ENCODE measurements at places on chromosomes 16 and 17. TPM values are rescaled to one million over a fixed set of nuclear protein-coding genes. Genes with fewer than 3 reads are reported as not detected.

The NT5M gene
- polyA plus RNA-seq: 4.1 TPM

The RCVRN gene
- 0.19 TPM for polyA plus RNA-seq

The PRSS27 gene
- 0.25 TPM for polyA plus RNA-seq

GRCh38 chr16:79595231-79595641, 5.3 kb downstream of the MAF start:
- no peak for DNase-seq

DNA sequence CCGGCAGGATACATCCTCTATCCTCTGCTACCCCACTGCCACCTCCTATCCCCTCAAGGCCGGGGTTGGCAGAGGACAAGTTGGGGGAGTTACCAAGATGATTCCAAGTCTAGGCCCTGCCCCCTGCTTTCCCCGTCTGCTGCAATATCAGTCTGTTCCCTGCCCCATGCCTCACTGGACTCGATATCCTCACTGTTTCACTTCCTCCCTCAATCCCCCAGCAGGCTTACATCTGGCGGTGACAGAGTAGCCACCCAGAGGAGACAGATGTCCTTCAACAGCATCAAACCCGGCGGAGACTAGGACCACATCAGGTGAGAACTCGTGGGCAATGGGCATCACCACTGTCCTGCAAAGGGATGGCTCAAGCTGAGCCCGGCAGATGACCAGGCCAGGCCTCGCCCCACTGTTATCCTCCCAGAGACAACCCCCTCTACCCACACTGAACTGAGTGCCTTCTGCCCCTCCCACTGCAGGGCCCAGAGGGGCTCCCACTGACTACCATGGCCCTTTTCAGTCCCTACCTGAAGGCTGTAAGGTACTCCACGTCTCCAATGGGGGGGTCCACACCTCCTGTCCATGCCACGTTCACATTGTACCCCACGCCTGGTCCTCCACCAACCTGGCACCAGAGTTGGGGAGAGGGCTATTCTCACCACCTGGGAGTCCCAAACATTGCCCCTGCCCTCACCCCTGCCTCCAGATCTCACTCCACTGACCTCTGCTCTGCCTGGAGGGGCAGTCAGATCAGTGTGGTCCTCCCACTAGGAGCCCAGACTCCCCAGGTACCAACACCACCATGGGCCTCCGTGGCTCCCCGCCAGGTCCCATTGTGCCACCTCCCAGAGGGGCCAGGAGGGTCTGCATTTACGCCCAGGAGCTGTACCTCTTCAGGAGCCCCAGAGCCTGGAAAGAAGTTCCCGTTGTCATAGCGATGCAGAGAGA, 9.6 kb downstream of the G6PC3 start:
- DNase-seq: no peak

DNA sequence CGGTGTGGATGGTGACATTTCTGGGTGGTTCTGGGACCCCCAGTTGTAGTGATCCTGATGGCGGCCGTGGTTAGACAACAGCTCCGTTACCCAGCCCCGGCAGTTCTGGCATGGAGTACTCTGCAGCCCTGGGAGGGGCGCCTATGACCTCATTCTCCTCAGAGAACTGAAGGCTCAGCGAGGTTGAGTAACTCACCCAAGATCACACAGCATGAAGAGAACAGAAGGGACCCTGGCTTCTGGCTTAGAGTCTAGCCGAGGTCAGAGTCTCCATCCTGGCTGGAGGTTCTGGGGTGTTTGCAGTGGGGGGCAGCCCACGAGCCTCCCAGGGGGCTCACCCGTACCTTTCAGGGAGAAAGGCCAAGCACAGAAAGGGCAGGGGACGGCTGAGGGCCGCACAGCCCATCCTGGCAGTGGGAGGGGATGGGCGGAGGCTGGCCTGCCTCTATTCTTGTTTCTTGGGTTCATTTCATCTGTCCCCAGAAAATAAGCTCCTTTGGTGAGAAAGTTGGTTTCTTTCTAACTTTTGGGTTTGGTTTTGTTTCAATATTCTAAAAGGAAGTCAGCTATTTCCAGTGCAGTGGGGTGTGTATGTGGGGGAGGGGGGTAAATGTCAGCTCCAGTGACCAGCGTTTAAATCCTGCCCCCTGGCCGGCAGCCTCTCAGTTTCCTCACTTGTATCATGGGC, 13.2 kb downstream of the ZFPM1 start:
- DNase-seq: no peak

The HSD11B2 gene
- 0.26 TPM for polyA plus RNA-seq

GRCh38 chr17:74633326-74633725, 9.8 kb upstream of the CD300E start:
- no peak for DNase-seq

- no peak for DNase-seq
These were observed 25.0 kb upstream of the KCNJ2 start for GRCh38 chr17:70144260-70144846.

The ZNF319 gene
- polyA plus RNA-seq: 5.6 TPM

The KATNIP gene
- polyA plus RNA-seq: 5.8 TPM

DNA sequence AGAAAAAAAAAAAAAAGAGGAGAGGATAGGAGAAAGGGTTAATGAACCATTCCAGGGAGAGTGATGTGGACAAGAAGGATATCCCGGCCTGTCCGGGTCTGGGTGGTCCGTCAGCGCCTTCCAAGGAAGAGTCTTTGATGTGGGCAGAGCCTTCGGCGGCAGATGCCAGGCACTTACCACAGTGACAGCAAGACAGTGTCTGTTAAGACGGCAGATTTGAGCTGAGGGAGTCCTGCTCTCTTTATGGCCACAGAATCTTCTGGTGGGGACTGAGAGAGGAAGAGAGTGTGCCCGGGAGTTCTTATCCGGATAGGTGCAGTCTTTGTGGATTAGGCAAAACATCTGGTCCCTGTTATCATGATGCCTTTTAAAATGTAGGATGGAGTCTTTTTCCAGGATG, 95.2 kb downstream of the ZDHHC7 start:
- DNase-seq: no peak

- no peak for DNase-seq
These were observed 4.2 kb upstream of the SREBF1 start for GRCh38 chr17:17840751-17841591.

- DNase-seq: no peak
These were observed 91.4 kb upstream of the SALL1 start for GRCh38 chr16:51242296-51242994.

GRCh38 chr16:81569361-81570034, 124.9 kb downstream of the CMIP start:
- peak; percentile 16 for DNase-seq

The OR3A2 gene
- not detected for polyA plus RNA-seq

All from heart left ventricle (tissue), 16 donors.